ENCODE measurements at places on chromosomes 6 and 20.

DNA sequence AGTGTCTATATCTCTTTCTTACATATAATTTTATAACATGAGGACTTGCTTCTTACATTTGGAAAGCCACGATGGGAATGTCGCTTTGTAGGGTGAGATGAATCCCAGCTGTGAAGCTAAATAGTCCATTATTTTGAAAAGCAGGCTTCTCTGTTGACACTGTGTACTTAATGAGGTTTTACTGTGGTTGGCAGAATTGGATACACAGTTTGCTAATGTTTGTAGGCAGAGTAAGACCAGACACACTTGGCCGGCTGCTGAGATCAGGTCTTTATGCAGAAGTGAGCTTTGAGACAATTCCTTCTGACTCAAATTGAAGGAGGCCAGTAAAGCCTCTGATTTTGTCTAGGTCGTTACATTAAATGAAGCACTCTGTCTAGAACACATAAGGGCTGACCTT lies 93.0 kb downstream of the NDUFAF5 start:
- no peak for DNase-seq

DNA sequence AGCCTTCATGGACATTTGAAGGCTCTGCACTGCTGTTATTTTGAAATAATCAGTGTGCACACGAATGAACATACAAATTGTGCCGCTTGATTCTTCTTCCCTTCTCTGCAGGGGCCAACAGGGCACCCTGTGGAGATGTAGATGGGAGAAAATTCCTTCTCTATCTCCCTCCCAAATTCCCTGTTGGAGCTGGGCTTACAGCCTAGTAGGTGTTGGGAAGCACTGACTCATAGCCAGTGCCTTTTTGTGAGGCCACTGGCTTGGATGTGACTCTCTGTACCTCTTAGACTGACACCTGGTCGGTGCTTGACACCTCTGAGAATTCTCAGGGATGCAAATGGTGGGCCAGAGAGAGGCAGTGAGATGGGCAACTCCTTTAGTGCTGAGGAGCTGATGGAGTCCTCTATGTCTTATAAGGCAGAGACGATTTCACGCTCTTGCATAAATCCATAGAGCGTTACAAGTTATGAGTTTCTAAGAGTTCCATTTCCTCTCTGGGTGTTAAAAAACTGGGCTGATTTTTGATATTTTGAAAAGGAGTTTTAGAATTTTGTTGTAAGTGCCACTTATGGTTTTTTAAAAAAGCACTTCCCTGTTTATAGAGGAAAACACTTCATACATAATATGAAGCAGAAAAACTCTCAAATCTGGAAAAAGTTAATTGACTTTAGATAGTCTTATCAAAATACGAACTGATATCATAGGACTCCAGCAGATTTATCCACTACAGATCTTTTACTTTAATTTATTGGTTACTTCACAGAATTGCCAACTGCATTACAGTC lies 89.8 kb upstream of the MAP3K7 start:
- no peak for DNase-seq

- DNase-seq, result no peak
Observed at GRCh38 chr6:67175101-67175500, 1460.0 kb upstream of the ADGRB3 start.

- no peak for DNase-seq
Observed at GRCh38 chr6:170363255-170363654, 56.7 kb downstream of the FAM120B start.

GRCh38 chr20:37007898-37008649 lies 56.6 kb upstream of the SAMHD1 start:
- peak; percentile 29 for DNase-seq

- DNase-seq, result no peak
Observed at GRCh38 chr6:285030-285771, 7.1 kb upstream of the DUSP22 start.

Data from COLO829 (cell line).